Central memory CD8-positive, alpha-beta T cell (primary cell): ENCODE measurements at places on chromosomes 7 and 10.

- DNase-seq = no peak
Observed at GRCh38 chr10:123891144-123892071, at the start of gene CPXM2. CPXM2 (minus strand) TSS chr10:123891807; CDS start chr10:123891659, 148 bp downstream.

- no peak for DNase-seq
Observed at GRCh38 chr10:101726115-101726387, 31.1 kb upstream of the FBXW4 start.

DNA sequence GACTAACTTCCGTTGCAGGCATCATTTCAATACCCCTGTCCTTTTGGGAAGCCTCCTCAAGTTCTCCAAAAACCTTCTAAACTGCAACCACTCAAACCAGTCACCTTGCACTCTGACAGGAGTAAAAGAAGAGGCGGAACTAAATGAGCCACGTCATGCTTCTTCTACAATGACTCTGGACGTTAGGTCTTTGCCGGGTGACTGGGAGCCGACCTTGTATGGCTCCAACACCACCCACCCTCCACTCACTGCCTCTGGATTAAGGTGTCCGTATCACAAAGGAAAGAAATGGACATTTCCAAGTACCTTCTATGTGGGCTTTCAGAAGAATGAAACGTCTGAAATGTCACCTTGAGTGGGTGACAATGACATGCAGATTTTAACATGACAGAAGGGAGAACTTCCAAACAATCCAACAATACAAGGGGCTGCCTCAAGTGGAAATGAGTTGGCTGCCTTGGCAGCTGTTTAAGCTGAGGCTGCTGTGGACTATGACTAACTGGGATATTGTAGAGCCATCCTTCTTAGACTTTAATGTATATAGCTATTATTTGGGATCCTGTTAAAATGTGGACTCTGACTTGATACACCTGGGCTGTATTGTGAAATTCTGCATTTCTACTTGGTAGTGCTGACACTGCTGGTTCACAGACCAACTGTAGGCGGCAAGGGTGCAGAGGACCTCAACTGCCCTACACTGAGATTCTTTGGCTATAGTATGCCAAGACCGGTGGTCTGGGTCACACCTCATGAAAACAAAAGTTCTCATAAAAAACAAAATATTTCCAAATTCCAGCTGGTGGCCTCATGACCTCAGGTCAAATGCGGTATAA lies 33.8 kb upstream of the PDLIM1 start:
- no peak for DNase-seq

GRCh38 chr10:27285093-27285492 lies 44.5 kb upstream of the ACBD5 start:
- DNase-seq = no peak

DNA sequence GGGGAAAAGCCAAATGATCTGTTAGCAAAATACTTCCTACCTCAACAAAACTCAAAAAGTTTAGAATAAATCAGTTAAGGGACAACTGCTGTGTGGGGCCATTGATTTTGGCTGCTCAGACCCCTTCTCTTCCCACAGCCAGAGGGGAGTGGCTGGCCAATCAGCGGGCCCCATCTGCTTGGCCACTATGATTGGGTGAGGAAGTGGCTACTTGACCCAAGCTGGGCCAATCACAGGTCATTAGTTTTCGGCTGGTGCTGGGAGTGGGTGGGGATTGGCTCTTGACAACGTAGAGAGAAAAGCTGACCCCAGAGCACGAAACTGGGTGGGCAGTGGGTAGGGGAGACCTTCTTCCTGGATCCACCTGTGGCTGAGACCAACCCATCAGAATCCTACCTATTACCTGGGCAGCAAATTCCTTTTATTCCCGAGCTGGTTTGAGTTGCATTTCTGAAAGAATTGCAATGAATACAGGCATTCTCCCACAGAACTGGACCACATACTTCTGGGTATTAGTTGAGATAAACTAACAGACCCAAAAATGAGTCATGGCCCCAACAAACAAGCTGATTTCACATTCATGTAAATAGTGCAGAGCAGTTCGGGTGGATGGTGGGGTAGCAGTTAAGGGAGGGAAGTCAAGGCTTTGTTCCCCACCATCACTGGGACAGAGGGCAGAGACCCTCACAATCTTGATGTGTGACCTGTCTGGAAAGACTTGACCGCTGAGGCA lies 35.6 kb upstream of the HMX3 start:
- no peak for DNase-seq

GRCh38 chr7:13834328-13834761 lies 155.1 kb downstream of the ETV1 start:
- no peak for DNase-seq
